ENCODE measurements at places on chromosomes 5 and 9.
A peak's percentile ranks its signal among the peaks of the same experiment; 100 is the strongest.

- no peak for DNase-seq
Measured at GRCh38 chr9:95357316-95357715, 39.8 kb upstream of the FANCC start.

GRCh38 chr5:58681943-58682342 lies 99.1 kb downstream of the RAB3C start:
- DNase-seq, result no peak

- no peak for DNase-seq
Measured at GRCh38 chr5:143016777-143017516, 246.8 kb downstream of the ARHGAP26 start.

- no peak for DNase-seq
Measured at GRCh38 chr5:94025788-94026473, 284.5 kb upstream of the POU5F2 start.

GRCh38 chr5:97183930-97184213 lies 825 bp upstream of the RIOK2 start:
- DNase-seq, result no peak

GRCh38 chr5:147208134-147208533 lies 26.7 kb upstream of the STK32A start:
- peak; percentile 51 for DNase-seq

DNA sequence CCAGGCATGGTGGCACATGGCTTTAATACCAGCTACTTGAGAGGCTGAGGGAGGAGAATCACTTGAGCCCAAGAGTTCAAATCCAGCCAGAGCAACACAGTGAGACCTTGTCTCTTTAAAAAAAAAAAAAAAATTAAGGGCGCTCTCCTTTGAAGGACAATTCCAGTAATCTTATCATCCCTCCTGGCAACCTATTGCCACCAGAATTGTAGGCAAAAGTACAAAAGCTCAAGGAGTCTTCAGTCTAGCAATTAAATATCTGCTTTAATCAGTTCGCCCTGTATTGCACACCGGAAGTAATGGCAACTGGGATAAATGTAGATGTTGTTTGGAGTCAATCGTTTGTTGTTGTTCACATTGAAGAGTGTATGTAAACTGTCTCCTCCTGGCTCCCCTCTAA lies 7.7 kb downstream of the SNX18 start:
- DNase-seq, result no peak

- no peak for DNase-seq
Measured at GRCh38 chr5:156396063-156396829, 69.3 kb downstream of the SGCD start.

DNA sequence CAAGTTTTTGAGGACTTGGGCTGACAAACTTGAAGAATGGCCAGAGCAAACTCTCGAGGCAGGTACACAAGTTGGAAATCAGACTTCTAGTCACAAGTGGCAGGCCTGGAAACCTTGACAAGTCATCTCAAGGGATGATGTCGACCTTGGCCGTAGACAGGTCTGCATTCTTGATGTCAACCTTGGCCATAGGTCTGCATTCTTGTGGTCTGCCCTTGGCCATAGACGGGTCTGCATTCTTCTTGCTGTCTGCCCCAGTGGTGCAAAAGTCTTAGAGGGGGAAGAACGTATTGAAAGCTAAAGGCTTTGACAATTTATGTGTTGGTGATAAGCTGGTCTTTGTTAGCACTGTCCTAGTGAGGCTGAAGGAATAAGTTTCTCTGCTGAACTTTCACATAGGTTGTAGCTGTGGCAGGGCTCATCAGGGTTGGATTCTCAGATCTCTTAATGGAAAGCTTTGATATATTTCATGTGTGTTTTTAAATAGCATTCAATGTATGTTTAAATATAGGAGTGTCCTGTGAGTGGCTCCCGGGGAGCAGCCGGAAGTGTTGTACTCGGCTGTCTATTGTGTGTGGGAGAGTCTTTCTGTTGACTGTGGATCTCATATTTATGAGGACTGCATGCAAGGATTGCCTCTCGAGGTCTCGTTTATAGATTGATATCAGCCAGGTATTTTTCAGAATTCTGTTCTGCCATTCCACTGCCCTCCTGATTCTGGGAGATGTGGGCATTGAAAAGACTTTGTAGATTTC lies 27.0 kb downstream of the SUB1 start:
- no peak for DNase-seq

GRCh38 chr9:76586390-76587314 lies 127.7 kb downstream of the GCNT1 start:
- no peak for DNase-seq

GRCh38 chr5:59685793-59686192 lies 207.7 kb downstream of the PDE4D start:
- DNase-seq, result no peak

GRCh38 chr5:307794-308579 lies 13.5 kb upstream of the AHRR start:
- no peak for DNase-seq

- no peak for DNase-seq
Measured at GRCh38 chr5:15026011-15026893, 154.7 kb upstream of the ANKH start.

DNA sequence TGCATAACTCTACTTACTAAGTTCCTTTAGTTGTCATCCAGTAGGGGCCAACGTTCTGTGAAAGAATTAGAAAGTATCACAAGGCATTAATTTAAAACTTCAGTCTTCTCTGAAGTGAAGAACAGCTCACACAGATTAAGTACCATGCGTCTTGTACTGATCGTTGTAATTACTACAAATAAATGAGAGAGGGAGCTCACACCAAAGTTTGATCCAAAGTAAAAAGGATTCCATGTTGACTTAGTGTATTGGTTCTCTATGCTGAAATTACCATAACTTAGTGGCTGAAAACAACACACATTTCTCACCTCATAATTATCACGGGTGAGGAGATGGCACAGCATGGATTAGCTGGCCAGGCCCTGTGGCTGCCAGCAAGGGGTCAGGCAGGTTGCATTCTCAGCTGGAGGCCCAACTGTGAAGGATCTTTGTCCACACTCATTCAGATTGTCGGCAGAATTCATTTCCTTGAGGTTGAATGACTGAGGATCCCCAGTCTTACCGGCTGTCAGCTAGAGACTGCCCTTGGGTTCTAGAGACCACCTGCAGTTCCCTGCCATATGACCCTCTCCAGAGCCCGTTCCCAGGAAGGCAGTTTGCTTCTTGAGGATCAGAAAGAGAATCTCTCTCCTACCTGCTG lies 169.1 kb downstream of the YTHDC2 start:
- no peak for DNase-seq

DNA sequence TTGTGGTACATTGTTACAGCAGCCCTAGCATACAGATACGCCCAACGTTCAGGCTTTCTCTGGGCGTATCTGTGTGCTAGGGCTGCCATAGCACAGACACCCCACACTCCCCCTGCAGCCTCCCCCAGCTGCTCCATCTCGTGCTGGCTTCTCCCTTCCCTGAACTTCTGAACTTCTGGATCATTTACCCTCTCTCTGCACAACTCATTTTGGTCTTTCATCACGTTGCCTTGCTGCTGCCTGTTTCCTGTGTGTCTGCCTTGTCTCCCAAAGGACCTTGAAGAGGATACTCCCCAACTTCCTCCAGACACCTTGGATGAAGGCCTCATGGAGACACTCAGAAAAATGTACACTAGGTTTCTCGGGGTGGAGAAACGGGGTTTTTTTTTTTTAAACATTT lies 37.3 kb downstream of the SLIT3 start:
- no peak for DNase-seq

DNA sequence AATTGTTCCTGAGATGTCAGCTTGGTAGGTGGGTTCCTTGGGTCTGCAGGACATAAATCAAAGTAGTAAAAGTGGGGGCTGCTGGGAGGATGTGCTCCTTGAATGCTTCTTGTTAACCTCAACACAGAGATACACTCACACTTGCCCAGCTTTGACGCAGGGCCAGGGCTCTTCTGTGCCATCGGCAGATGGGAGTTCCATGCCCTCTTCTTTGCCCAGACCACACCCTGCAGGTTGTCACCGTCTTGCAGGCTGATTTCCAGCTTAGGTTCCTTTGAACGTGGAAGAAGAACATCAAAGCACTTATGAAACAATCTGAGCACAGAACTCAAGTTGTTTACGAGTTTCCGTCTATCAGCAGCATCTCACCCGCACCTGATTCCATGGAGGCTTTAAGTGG lies 11.0 kb downstream of the DBH start:
- DNase-seq, result no peak

All from substantia nigra (tissue), 51 donors.